ENCODE measurements at places on chromosomes 16 and 17.
A peak's percentile ranks its signal among the peaks of the same experiment; 100 is the strongest.

GRCh38 chr16:27066668-27067537 lies at the start of gene C16orf82:
C16orf82 (plus strand) TSS chr16:27066927.
- DNase-seq: no peak

DNA sequence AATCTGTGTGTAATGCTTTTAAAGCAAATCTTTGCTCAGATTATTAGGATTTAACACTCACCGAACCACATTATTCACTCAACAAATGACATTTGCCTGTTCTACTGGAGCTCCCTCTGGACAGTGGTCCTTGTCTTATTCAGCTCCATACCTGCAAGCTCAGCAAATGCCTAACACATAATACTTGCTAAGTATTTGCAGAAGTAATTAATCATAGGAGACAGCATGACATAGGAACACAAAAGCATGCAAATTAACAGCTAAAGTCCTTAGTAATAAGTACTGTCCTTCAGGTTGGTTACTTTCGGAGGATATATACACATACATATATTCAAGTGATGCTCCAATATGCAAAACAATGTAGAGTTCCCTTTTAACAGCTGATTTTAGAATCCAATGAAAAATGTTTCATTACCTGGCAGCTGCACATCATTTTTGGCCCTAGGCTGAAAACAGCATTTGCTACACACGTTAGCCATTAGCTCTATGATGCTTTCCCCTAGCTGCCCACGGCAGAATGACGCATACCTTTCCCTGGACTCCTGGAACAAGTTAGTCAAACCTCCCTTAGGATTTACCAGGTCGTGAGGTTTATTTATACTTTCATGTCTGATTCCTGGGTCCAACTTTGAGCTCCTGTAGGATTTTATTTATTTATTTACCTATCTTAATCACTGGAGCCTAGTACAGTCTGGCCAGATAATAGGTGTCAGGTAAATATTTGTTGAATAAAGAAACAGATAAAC lies 8.6 kb downstream of the BRD7 start:
- no peak for DNase-seq

GRCh38 chr16:4038448-4038847 lies 77.8 kb downstream of the ADCY9 start:
- no peak for DNase-seq

DNA sequence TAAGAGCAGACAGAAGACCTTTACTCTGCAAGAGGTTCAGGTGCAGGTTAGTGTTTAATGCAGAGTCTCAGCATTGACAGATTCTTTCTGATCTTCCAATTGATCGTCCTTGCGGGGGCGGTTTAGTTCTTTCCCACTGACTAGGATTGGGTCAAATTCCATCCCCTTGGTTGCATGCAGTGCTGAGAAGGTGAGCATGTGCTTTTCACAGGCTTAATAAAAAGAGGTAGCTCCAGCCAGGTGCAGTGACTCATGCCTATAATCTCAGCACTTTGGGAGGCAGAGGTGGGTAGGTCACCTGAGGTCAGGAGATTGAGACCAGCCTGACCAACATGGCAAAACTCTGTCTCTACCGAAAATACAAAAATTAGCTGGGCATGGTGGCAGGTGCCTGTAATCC lies 7.5 kb upstream of the ITGAD start:
- no peak for DNase-seq

DNA sequence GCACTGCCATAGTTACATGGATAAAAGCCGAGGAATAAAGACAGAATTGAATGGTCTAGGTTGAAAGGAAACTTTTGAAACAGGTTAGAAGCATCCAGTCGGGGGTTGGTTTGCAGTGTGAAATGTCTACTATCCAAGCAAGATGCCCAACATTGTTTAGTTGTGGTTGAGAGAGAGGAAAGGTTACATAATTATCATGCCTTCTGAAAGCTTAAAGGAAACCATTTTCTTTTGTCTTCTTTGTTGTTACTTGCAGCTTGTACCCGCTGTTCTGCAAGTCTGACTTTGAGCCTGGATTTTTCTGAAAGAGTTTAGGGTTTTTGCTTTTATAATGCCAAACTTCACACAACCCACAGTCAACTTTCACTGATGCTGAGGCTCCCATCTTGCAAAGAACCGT lies 167.9 kb downstream of the AXIN2 start:
- no peak for DNase-seq

GRCh38 chr16:82761236-82761635 lies 134.5 kb downstream of the CDH13 start:
- no peak for DNase-seq

- DNase-seq: no peak
These were observed 22.2 kb upstream of the MAP3K14 start for GRCh38 chr17:45338996-45339535.

DNA sequence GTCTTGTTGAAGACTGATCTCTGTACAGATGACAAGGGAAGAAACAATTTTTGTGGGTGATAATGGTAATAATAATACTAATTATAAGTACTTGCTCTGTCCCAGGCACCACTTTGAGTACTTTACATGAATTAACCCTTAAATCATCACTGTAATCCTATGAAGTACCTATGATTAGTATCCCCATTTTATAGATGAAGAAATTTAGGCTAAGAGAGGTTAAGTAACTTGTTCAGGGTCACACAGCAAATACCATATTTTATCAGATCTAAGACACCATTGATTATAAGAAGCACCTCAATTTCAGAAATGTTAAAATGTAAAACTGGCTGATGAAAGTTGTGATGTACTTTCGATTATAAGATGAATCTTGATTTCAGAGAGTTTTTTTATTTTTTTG lies 18.6 kb downstream of the TADA2A start:
- no peak for DNase-seq

DNA sequence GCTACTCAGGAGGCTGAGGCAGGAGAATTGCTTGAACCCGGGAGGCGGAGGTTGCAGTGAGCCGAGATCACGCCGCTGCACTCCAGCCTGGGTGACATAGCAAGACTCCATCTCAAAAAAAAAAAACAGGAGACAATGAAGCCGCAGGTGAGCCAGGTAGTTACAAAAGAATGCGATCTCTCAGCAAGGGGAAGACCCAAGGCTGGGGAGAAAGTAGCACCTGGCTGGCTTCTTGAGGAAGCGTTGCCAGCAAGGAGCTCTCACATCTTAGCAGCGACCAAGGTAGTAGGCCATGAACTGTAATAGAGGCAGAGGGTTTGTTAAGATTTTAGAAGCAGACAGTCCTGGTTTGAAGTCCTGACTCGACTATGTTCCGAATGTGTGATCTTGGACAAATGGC lies 175.0 kb downstream of the AIPL1 start:
- no peak for DNase-seq

- no peak for DNase-seq
These were observed 10.8 kb downstream of the CSNK2A2 start for GRCh38 chr16:58187092-58187491.

GRCh38 chr17:43860927-43861622 lies 14.1 kb downstream of the CD300LG start:
- DNase-seq: no peak

GRCh38 chr17:39380144-39380543 lies 21.3 kb downstream of the FBXL20 start:
- no peak for DNase-seq

DNA sequence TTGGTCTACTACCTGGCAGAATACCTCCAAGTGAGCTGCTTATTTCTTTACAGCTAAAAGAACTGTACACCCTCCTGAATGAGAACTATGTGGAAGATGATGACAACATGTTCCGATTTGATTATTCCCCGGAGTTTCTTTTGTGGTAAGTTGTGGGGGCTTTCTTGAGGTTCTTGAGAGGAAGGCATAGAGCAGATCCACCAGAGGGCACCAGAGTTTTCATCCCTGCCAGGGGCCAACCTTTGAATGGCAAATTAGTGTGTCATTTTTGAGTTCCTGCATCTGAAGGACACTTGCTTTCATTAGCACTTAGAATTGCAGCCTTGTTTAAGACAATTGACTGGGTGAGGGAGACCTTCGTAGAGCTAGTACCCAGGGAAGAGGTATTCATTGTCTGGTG lies 35.0 kb downstream of the NMT1 start:
- no peak for DNase-seq

- DNase-seq: no peak
These were observed 157.2 kb downstream of the SNX29 start for GRCh38 chr16:12133729-12134128.

- peak; percentile 17 for DNase-seq
These were observed 102.7 kb downstream of the ABCC6 start for GRCh38 chr16:16120382-16121184.

DNA sequence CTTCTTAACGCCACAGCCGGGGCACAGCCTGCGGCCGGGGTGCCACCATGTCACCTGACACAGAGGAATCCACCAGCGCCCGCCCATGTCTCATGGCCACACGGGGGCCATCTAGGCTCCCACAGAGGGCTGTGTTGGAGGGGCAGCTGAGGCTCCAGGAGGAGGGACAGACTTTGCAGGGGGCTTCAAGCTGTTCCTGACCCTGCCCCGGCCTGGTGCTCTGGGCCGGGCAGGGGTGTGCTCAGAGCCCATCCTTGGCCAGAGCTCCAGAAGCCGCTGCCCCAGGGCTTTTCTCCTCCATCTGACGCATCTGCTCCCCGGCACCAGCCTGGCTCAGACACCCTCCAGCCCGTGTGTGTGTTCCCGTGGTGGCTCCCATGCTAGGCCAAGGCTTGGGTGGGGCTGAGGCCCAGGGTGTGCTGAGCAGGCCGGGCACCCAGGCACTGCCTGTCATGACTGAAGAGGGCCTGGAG lies 7.8 kb upstream of the SLC38A10 start:
- no peak for DNase-seq

DNA sequence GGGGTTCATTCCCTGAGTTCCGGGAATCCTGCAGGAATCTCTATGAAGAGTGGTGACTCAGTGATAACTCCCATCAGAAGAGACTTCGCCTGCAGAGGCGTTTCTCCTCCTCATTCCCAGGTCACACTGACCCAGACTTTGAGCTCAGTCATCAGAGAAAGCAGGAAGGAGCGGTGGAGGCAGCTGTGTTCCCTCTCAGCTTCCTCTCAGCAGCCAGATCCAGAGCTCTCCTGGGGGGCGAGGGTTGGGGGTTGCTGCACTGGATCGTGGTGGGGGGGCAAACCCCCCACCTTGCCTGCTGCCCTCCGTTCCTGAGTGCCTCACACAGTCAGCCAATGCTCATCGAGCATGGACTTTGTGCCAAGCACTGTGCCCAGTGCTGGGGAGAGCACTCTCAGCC lies 271.2 kb downstream of the CBLN1 start:
- DNase-seq: no peak

GRCh38 chr17:49823614-49824013 lies 24.3 kb downstream of the TAC4 start:
- no peak for DNase-seq

- DNase-seq: no peak
These were observed 38.2 kb downstream of the CMTM4 start for GRCh38 chr16:66658143-66658859.

DNA sequence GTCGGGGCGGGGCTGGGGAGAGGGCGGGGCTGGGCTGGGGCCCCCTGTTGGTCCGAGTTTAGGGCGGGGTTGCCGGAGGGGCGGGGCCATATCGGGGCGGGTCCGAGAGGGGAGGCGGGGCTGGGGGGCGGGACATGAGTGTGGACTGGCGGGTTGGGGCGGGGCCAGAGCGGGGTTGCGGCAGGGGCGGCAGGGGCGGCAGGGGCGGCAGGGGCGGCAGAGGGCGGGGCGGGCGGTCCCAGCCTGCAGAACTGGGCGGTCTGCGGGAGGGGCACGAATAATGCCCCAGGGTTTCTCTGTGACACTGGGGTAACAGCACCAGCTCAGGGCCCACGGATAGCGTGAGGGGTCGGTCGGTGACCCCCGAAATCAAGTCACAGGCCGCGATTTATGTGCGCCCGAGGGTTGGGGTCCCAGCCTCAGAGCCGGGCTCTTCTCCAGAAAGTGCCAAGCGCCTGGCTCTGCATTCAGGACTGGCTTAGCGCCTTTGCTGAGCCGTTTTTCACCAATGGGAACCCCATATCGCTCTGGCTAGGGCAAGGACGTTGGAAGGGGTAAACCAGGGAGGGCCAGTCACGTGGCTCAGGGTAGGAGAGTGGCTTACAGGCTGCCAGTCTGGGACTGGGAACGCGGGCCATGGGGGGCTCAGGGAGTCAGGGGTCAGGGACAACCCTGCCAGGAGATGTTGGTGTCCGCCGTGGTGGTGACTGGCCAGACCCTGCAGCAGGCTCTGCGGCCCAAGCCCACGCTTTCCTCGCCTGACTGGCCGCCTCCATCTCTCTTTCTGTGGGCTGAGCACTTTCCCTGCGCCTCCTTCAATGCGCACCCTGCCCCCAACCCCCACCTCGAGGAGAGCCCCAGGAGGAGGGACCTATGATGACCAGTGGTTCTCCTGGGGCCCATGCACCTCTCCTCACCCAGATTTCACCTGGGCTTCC lies 1.2 kb upstream of the METTL26 start:
- peak; percentile 95 for DNase-seq

DNA sequence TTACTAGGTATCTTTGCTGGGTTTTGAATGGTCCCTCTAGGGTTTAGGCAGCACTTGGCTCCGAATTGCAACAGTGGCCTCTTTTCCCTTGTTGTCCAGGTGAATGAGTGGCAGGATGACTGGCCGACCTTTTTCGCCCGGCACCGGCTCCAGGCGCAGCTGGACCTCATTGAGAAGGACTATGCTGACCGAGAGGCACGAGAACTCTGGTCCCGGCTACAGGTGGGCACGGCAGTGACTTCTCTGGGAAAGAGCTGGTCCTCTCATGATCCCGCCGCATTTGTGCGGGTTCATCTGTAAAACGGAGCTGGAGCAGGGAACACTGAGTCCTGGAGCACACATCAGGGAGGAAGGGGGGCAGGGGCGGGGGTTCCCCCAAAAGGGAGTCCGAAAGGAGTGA lies 3.1 kb upstream of the TBCD start:
- DNase-seq: no peak

GRCh38 chr16:30997725-30998711 lies 12.4 kb downstream of the STX1B start:
- no peak for DNase-seq

- DNase-seq: no peak
These were observed 4.7 kb downstream of the DLX3 start for GRCh38 chr17:49990331-49990730.

DNA sequence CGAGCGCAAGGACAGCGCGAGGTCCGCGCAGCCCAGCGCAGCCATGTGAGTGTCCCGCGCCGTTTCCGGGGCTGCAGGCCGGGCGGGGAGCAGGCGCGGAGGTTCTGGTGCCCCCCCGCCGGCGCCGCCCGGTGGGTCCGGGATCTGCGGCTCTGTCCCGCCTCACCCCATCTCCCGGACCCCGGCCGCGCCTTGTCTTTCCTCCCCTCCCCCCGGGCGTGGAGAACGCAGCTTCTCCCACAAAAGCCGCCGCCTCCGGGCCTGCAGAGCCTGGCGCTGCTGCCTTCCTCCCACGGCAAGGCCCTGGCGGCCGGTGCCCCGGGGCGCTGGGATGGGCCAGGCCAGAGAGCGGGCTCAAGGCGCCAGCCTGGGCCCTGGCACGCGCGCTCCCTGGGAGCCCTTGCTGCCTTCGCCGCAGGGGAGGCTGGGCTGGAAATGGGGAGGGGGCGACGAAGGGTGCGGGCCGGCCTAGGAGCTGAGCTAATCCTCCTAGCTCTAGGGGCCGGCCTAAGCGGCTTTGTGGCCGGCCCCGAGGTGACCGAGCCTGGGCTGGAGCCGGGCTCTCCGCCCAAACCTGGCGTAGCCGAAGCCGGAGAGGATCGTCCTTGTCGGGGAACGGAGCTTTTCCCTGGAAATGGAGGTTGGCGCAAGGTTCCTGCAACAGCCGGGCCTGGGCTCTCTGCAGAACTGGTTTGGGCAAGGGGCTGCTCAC lies 397 bp downstream of the RIPOR1 start:
- DNase-seq: no peak

All from anterior cingulate cortex (tissue), 58 donors.